ENCODE measurements at places on chromosomes 5 and 9.

DNA sequence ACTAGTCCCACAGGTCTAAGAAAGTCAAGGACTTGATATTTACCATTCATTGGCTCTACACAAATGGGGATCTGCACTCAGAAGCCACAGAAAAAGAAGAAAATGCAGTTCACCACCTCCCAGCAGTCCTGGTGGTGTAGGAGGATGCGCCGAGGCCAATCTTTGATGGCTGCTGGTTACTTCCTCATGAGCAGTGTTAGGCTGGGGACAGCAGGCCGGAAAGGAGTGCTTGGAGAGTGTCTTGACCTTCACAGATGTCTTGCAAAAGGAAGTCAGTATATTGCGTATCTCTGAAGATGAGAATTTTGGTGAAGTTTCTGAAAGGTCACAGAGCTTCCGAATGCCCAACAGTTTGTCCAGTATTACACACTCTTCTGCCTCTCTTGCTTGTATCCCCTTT is 597.0 kb downstream of the EBF1 start:
- DNase-seq, result peak; percentile 89

GRCh38 chr5:78127875-78128274 is 166.6 kb downstream of the AP3B1 start:
- DNase-seq, result no peak

- DNase-seq, result no peak
Observed at GRCh38 chr5:133048993-133049725, 2.7 kb upstream of the HSPA4 start.

GRCh38 chr5:151665613-151666012 is 21.1 kb downstream of the SPARC start:
- no peak for DNase-seq

Data from MV-4-11 (cell line).